MCF 10A (cell line): ENCODE measurements at places on chromosomes 2 and 18. TPM values are rescaled to one million over a fixed set of nuclear protein-coding genes. Genes with fewer than 3 reads are reported as not detected.

- DNase-seq, result peak; percentile 7
- H3K27me3 ChIP-seq, result no peaks in the 10 kb centered on the region
- H3K4me3 ChIP-seq, result peak overlapping the region; percentile 99
Measured at GRCh38 chr2:68251855-68252399, 405 bp downstream of the PPP3R1 start.

DNA sequence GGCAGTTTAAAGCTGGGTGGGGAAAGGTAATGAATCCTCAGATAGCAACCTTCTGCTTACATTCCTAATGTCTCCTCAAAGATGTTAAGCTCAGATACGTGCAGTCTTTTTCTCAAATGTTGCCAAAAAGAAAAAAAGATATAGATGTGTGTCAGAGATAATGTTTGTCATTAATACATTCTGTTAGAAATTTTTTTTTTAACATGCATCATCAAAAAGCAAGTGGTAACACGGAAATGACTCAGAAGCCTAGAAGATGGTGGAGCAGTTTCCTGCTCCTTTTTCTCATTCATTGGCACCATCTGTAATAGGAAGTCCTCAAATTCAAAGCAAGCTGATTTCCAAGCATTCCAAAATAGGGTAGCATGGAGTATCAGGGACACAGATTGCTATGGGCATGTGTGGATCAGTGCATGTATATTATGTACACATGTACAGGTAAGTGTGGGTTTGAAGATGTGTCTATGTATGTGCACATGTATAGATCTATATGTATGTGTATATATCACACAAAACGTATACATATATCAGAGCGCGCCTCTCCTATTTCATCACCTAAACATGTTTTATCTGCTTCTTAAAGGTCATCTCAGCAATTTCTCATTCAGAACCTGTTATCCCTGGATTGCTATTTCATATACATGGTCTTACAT is 79.9 kb upstream of the ITGB6 start:
- no peak overlapping the region for H3K4me3 ChIP-seq
- peaks cover 65% of the 10 kb centered on the region for H3K36me3 ChIP-seq
- H3K27me3 ChIP-seq, result no peaks in the 10 kb centered on the region
- peak overlapping the region; percentile 13 for H3K27ac ChIP-seq
- peak; percentile 49 for DNase-seq
- peaks cover 15% of the 10 kb centered on the region for H3K4me1 ChIP-seq

VSNL1 gene
- 1.3 and 2.4 TPM in 2 replicates for total RNA-seq

ODC1 gene
- 321 and 341 TPM in 2 replicates for total RNA-seq

DNA sequence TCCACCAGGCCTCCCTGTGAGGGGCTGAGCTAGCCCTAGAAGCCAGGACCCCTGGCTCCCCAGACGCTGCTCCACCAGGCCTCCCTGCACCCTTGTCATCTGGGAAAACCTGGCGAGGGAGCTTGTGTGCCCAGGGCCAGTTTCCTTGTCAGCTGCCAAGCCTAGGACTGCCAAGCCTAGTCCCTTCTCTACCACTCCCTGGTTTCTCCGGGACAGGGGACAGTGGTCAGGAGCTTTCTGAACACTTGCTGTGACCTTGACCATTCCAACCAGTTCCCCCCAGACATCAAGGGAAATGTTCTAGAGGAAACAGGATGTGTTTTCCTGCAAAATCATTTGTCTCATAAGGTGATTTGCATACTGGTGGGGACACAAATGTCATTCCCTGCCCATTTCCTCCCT is 41.3 kb upstream of the MRPL33 start:
- peaks cover 8% of the 10 kb centered on the region for H3K4me1 ChIP-seq
- H3K36me3 ChIP-seq, result no peaks in the 10 kb centered on the region
- no peaks in the 10 kb centered on the region for H3K27me3 ChIP-seq

- H3K4me1 ChIP-seq, result peaks cover 5% of the 10 kb centered on the region
- no peak for DNase-seq
- no peaks in the 10 kb centered on the region for H3K27me3 ChIP-seq
Measured at GRCh38 chr2:145524836-145525235, 1004.9 kb upstream of the ZEB2 start.

DNA sequence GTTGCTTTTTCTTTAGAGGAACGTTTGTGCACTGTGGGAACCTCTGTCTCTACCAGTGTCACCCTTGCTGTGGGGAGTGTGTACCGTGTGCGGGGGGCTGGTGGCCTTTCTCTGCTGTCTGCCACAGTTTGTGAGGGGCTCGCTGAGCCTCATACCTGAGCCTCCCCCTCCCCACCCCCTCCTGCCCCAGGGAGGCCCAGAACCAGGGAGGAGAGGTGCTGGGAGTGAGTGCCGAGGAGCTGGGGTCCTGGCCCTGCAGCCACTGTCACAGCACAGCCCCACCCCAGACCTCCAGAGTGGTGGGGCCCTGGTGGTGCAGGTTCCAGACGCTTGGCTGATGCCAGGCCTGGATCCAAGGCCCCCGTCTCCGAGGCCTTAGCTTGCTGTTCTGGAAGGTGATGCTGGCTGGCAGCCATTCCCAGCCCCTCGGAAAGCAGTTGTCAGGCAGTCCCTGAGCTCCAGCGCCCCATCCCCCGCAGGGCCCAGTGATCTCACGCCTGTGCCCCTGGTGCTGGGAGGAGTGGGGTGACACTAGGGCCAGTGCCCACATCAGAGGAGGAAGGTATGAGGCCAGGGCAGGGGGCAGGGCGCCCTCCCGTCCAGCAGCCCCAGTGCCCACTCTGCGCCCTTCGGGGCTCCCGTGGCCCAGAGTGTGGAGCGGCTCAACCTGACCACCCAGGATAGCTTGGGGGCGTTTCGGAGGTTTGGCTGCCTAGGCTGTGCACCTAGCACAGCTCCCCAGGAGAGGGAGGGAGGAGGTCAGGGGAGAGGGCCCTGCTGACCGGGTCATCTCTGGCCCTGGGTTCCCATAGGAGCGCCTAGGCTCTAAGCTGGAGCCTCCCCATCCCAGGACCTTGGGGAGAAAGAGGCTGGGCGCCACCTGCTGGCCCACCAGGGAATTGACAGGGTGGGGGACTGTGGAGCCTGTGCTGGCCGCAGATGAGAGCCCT is 53.0 kb upstream of the ALPP start:
- peak; percentile 43 for DNase-seq
- H3K4me1 ChIP-seq, result no peaks in the 10 kb centered on the region
- H3K27ac ChIP-seq, result no peak overlapping the region
- no peaks in the 10 kb centered on the region for H3K36me3 ChIP-seq

FSHR gene
- not detected in 2 replicates for total RNA-seq
